ENCODE measurements at places on chromosomes 7 and 10.

- no peak for DNase-seq
Measured at GRCh38 chr7:157080111-157080730, 58.5 kb upstream of the UBE3C start.

DNA sequence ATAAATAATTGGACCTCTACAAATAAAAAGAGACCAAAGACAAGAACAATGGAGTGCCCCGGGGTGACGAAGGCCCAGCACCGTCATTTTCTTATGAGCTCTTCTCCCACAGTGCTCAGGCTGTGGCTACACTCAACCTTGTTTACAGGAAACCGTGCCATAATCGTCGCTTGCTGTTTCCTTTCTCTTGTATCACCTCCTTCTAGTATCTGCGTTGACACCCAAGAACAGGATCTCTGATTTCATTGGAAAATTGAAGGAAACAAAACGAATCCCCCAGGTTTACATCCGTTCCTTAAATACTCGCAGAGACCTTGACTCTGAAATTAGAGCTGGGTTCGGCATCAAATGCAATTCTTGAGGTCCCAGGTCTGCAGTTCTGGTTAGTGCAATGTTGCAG lies 1.7 kb upstream of the IGFBP3 start:
- no peak for DNase-seq

GRCh38 chr7:22386865-22387264 lies 29.9 kb upstream of the RAPGEF5 start:
- no peak for DNase-seq

DNA sequence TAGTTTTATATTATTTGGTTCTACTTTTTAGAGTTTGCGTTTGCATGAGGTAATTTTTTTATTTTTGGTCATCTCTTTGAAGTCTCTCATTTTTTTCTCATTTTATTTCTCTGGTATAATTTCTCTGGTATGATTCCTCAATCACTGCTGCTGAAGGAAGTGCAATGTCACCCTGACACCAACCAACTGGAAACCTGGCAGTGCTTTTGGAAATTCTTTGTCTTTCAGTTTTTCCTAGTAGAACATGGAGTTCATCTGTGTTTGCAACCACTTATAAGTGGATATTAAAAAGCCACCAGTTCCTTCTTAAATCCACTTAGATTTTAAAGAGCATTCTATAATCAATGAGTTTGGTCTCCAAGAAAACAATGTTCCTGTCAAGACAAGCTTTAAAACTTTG lies 291.8 kb downstream of the PRKG1 start:
- no peak for DNase-seq

DNA sequence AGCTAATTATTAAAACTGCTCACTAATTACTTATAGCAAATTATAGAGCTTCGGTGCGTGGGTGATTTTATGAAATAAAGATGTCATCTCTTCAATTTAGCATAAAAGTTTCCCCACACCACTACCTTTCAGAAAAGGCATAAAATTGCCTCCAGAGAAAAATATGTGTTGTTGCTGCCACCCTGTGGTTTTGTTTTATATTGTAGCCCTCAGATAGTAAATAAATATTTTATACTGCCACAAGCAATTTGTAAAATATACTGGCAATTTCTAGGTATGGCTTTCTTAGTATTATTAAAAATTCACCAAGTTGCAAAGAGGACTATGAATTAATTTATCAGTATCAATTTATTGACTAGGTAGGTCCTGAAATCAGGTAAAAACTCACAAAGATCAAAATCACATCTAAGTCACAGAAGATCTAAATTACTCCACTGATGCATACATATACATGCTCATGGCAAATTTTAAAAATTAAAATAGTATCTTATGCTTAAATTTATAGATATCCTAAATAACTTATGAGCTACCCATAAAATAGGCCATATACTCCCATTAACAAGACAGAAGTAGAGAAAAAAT lies 26.5 kb downstream of the ASNS start:
- no peak for DNase-seq

DNA sequence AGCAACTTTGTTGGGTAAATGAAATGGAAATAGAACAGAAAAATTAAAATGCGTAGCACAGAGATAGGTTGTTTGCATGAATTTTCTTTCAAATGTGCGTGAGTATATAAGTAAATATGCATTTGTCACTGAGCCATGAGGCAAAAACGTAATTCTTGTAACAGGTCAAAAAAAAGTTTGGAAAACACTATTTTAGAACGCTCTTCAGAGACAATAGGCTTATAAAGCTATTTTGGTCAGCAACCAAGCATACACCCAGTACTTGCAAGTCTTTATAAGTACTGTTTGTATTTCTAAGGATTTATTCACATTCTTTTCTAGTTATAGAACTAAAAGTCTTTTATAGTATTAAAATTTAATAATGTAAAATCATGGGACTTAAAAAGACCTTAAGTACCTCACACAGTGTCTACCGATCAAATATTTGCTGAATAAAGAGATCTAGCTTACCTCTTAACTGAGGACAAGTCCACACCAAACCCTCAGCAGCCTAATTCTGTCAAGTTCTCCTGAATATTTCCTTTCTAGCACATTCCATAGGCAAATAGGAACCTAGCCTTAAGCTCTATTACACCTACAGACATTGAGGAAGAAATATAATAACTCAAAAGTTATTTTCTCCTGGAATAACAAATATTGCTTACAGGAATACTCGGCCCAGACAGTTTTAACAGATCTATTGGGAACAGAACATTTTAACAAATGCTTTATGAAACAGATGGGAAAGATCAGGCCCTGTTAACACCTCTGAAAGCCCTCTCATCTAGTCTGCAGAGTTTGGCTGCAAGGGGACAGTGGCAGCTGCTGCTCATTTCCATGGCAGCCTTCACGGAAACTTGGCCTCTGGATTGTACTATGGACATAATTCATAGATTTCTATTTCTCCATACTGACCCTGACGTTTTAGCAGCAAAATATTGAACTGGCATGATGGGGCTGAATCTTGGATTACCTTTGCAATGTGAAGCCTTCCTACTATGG lies 8.8 kb downstream of the CRPPA start:
- no peak for DNase-seq

- DNase-seq, result no peak
Measured at GRCh38 chr7:103445228-103446048, 569 bp downstream of the SLC26A5 start.

DNA sequence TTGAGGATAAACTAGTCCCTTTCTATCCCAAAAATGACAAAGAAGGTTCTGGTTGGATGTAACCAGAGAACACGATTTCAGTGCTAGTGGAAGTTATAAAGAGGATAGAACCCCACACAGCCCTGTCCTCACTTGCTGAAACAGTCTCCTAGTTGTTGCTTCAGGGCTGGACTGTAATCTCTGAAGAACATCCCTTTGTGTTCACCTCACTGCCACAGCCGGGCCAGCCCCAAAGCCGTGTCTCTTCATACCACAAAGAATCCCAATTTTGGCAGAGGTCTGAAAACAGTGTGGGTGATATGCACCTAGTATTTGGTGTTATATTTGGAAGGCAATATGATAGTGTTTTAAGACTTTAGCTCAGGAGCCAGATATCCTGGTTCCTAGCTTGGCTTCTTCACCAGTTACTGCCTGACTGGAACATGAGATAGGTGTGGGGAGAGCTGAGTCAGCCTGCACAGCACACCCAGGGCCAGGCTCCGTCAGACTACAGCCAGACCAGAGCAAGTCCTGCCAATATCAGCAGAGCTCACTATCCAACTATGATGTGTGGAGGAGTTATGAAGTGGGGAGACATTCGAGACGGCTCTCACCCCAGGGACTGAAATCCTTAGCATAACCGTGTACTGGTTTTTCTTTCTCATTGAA lies 21.2 kb downstream of the CYP3A4 start:
- no peak for DNase-seq

- DNase-seq, result no peak
Measured at GRCh38 chr10:42969909-42970308, 107.0 kb upstream of the RET start.

GRCh38 chr10:124249812-124250432 lies 156.5 kb upstream of the CHST15 start:
- DNase-seq, result no peak

DNA sequence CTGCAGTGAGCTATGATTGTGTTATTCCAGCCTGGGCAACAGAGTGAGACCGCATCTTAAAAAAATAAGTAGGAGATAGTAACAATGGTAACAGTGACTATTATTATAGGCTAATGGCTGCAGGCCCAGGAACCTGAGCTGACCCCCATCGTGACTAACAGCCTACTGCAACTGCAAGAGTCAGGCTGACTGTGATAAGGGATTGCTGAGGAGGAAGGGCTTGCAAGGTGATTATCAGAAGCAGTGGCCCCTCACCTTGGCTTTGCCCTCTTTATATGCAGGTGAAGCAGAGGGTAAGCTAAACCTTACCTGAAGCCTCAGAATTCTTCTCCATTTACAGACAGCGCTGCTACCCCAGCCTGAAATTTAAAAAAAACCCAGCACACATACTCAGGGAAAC lies 83.9 kb upstream of the SDK1 start:
- DNase-seq, result no peak

DNA sequence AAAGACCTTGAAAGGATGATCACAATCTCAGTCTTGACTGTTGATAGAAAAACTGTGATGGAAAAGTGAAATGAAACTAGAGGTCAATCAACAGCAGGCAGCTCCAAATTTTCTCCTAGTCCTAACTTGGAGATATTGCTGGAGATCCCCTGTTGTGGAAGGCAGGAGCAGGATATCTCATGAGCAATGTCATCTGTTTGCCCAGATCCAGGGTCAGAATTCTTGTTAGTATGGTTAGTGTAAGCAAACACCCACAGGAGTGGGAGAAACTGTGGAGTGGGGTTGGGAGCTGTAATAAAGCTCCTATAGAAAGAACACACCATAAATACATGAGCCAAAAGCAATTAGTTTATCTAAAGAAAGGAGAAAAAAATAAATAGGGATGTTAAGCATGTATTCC lies 169.0 kb downstream of the AKR1D1 start:
- DNase-seq, result no peak

GRCh38 chr10:112546474-112546873 lies 99.5 kb downstream of the VTI1A start:
- DNase-seq, result no peak

DNA sequence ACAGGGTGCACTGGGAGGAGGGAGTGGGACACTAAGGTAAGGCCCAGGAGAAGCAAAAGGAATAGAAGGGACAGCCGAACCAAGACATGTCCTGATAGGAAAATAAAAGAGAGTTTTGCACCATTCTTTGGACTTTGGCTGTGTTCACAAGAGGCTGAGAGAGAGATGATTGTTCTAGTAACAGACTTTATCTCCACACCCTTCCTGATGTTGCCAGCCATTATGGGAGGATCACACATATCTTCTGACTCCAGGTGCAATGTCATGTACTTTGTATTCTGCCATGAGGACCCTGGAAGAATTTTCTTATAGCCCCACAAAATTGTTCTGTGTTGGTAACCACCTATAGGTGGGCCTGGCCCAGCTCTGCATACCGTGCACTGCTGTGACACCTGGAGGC lies 11.4 kb downstream of the LSMEM1 start:
- no peak for DNase-seq

DNA sequence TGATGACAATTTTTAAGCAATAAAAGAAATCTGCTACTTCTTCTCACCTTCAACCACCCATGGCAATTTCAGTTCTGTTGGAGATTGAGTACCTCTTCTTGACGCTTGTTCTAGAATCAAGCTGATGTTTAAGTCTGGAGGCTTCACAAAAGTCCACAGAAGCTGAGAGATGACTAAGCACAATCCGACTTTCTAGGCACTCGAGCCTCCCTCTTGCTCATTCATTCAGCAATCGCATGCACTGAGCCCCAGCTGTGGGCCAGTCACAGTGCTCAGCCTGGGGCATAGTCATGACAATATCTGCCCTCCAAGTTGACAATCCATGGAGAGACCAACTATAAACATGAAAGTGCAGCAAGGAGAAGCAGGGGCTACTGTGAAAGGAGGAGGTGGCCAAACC lies 103.2 kb downstream of the IPMK start:
- no peak for DNase-seq

DNA sequence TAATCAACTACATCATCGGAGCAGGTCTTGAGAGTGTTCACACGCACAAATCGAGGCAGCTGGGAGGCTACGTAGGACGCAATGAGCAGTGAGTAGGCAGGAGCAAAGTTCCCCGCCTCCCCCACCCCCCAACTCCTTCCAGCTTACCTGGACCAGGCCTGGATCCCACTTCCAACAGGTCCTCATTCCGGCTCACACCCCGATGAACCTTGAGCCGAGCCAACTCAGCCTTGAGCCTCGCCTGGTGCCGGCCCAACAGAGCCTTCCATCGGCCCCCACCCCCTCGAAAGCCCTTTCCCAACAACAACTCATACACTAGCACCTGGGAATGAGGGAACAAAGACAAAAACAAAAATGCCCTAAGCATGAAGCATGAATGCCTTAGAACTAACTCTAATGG lies 1.2 kb downstream of the NSUN5 start:
- no peak for DNase-seq

DNA sequence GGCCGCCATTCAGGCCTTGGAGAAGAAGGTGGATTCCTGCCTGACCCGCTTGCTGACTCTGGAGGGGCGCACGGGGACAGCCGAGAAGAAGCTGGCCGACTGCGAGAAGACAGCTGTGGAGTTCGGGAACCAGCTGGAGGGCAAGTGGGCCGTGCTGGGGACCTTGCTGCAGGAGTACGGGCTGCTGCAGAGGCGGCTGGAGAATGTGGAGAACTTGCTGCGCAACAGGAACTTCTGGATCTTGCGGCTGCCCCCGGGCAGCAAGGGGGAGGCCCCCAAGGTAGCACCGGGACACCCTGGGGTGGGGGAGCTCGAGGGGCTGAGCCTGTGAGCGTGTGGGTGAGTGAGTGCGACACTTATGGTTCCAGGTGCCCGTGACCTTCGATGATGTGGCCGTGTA lies 4.5 kb downstream of the ZNF783 start:
- no peak for DNase-seq

All from activated T-cell treated with anti-CD3 and anti-CD28 coated beads for 24 hours (primary cell).